ENCODE measurements at places on chromosomes 16 and 17.

- no peaks in the 10 kb centered on the region for H3K4me1 ChIP-seq
- H3K4me3 ChIP-seq: no peak overlapping the region
- no peak overlapping the region for H3K27ac ChIP-seq
Observed at GRCh38 chr16:51402298-51402697, 251.2 kb upstream of the SALL1 start.

- H3K36me3 ChIP-seq: no peaks in the 10 kb centered on the region
- H3K27me3 ChIP-seq: peaks cover 16% of the 10 kb centered on the region
- H3K27ac ChIP-seq: no peak overlapping the region
Observed at GRCh38 chr16:31695667-31696066, 168.0 kb downstream of the AHSP start.

GRCh38 chr16:31113121-31114120 is 4.0 kb upstream of the KAT8 start:
- H3K4me3 ChIP-seq: no peak overlapping the region
- H3K27me3 ChIP-seq: no peaks in the 10 kb centered on the region
- H3K4me1 ChIP-seq: peaks cover 19% of the 10 kb centered on the region
- H3K36me3 ChIP-seq: peaks cover 20% of the 10 kb centered on the region
- H3K27ac ChIP-seq: peak overlapping the region; percentile 68

DNA sequence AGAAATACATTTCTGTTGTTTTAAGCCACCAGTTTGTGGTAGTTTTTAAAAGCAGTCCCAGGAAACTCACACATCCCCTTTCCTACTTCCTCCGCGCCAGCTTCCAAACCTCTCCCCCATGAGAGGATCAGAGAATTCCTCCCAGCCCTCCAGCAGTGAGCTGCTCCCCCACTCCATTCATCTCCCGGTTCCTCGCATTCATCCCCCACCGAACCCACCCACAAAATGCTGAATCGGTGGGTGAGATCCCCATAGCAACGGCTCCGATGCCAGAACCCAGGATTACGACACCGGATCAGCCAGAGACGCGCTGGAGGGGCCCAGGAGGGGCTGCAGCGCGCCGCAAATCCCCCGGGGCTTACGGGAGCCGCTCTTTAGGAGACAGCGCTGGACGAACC is 251.4 kb upstream of the RPL38 start:
- no peaks in the 10 kb centered on the region for H3K4me1 ChIP-seq
- H3K36me3 ChIP-seq: no peaks in the 10 kb centered on the region
- H3K27ac ChIP-seq: no peak overlapping the region
- peaks cover 15% of the 10 kb centered on the region for H3K27me3 ChIP-seq
- DNase-seq: no peak

DNA sequence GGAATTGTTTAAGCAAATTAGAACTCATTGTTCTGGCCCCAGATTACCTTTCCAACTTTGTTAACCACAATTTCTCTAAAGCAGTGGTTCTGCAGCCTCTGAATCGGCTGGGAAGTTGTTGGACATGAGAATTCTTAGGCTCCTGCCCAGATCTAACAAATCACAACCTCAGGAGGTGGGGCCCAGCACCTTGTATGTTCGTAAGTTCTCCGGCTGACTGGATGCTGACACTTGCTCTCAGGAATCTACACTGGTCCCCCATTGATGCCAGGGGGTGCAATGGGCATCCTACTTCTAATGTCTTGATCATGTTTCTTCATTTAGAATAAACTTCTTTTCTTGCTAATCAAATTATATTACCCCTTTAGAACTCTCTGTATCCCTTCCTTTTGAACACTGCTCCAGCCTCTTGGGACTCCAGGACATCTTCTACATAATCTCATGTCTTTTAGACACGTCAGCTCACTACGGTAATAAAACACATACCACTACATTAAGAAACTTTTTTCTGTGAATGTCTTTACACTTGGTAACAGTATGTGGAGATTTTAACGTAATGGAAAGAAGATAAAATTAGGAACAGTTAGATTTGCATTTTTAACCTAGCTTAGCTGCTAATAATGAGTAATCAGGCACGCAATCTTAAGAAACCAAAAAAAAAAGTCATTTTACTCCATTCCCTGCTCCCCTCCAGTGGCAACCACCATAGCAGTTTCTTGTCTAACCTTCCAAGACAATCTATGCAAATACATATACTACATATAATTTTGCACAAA is 143.2 kb downstream of the ITFG1 start:
- no peak overlapping the region for H3K27ac ChIP-seq
- no peak for DNase-seq
- peaks cover 2% of the 10 kb centered on the region for H3K4me1 ChIP-seq
- no peak overlapping the region for H3K4me3 ChIP-seq

GRCh38 chr17:48045316-48046001 is 2.7 kb upstream of the NFE2L1 start:
- peaks cover 6% of the 10 kb centered on the region for H3K36me3 ChIP-seq
- peak overlapping the region; percentile 98 for H3K4me3 ChIP-seq
- no peaks in the 10 kb centered on the region for H3K27me3 ChIP-seq
- DNase-seq: no peak
- peak overlapping the region; percentile 17 for H3K27ac ChIP-seq
- H3K4me1 ChIP-seq: peaks cover 23% of the 10 kb centered on the region

DNA sequence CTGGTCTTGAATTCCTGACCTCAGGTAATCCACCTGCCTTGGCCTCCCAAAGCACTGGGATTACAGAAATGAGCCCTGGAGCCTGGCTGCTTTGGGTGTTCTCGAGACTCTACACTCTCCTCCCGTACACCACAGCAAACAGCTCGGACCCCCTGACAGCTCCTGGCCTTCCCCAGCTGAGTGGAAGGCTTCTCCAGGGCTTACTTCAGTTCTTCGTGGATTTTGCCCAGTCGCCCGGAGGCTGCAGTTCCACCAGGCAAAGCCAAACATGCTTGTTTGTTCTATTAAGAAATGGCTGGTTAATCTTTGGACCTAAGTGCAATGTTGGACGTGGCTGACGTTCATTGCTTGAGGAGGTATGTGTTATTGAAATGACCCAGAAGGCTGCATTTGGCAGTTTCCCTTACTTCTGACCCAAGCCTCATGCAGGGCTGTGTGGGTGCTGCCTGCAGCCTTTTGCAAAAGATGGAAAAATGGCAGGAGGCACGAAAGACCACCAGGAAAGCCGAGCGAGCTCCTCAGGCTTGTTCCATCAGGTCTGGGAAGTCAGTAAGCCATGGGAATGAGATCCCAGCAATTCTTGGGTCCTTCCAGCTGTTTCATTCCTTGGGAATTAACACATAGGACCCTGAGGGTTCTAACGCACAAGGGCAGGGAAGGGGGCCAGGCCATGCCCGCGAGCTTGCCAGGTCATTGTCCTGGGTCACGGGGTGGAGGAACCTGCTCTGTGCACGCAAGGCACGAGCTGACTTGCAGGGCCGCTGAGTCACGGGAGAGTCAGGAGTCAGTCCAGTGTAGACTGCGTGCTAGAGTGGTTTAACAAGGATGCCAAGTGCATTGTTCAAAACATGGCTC is 23.9 kb upstream of the KLHDC4 start:
- no peaks in the 10 kb centered on the region for H3K4me1 ChIP-seq
- no peaks in the 10 kb centered on the region for H3K27me3 ChIP-seq
- no peak for DNase-seq
- H3K36me3 ChIP-seq: no peaks in the 10 kb centered on the region

DNA sequence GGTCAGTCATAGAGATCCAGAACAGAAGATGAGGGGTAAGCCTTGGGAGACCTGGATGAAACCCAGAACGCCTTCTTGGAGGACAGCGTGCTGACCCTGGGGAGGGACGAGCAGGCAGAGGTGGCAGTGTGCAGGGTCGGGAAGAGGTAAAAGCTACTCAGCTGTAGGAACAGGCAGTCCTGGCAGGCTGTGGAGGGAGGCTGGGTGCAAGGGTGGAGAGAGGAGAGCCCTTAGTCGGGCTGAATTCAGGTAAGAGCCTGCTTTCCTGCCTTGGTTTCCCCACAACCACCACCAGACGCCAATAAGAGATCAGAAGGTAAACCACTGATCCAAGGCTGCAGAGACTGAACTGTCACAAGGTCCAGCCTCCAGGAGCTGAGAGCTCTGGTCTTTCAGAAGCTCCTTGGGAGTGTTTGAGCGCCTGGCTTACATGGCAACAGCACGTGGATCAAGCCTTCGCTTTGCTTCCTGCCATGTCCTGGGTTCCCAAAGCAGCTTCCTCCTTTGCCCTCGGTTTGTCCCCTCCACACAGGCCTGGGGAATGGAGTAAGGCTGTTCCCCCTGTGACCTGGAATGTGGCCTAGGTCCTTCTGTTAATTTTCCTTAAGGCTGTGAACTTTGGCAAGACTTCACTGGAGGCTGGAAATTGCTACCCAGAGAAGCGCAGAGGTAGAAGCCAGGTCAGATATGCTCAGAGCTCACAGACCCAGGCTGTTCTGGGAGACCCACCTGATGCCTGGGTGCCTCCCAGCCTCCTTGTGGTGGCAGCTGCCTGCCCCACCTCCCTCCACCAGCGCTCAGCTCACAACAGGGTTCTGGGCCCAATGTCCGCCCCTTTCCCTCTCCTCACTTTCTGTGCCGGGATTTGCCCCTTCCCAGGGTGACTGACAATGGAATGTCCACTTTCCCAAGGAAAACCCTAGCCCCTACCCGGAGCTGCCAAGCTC is 3.9 kb upstream of the PDK2 start:
- H3K27me3 ChIP-seq: no peaks in the 10 kb centered on the region
- no peak overlapping the region for H3K27ac ChIP-seq
- no peak for DNase-seq

GRCh38 chr16:47467501-47467900 is 6.4 kb downstream of the PHKB start:
- DNase-seq: no peak
- no peak overlapping the region for H3K27ac ChIP-seq
- H3K36me3 ChIP-seq: peaks cover 4% of the 10 kb centered on the region
- H3K4me3 ChIP-seq: no peak overlapping the region

GRCh38 chr16:84026606-84027005 is 16.0 kb downstream of the SLC38A8 start:
- DNase-seq: no peak
- no peak overlapping the region for H3K4me3 ChIP-seq
- no peaks in the 10 kb centered on the region for H3K36me3 ChIP-seq
- H3K27me3 ChIP-seq: peaks cover 10% of the 10 kb centered on the region
- H3K4me1 ChIP-seq: peaks cover 5% of the 10 kb centered on the region

- no peak overlapping the region for H3K4me3 ChIP-seq
- peaks cover 1% of the 10 kb centered on the region for H3K4me1 ChIP-seq
- H3K27ac ChIP-seq: no peak overlapping the region
- H3K36me3 ChIP-seq: no peaks in the 10 kb centered on the region
- no peak for DNase-seq
Observed at GRCh38 chr17:73599599-73599998, 44.6 kb downstream of the SDK2 start.

DNA sequence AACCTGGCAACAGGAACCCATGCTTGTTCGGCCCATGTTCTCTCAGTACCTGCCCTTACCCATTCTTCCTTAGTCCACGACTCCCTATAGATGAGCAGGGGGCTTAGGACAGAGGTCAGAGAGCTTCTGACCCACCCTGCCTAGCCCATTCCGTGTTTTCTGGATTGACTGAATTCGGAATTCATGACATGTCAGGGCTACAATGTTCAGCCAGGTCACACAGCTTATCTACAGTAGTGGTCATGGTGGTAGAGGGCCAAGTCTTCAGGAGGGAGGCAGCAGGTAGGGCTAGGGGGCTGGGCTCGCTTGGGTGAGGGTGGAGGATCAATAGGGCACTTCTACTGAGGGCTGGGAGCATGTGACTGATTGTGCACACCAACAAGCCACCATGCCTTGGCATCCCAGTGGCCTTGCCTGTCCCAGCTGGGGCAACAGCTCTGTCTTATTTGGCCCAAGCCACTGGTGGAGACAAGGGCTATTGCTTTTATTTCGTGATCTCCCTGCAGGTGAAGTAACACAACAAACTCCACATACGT is 3.1 kb downstream of the HEXIM2 start:
- H3K36me3 ChIP-seq: peaks cover 9% of the 10 kb centered on the region
- no peak for DNase-seq
- H3K27me3 ChIP-seq: no peaks in the 10 kb centered on the region
- H3K27ac ChIP-seq: no peak overlapping the region

DNA sequence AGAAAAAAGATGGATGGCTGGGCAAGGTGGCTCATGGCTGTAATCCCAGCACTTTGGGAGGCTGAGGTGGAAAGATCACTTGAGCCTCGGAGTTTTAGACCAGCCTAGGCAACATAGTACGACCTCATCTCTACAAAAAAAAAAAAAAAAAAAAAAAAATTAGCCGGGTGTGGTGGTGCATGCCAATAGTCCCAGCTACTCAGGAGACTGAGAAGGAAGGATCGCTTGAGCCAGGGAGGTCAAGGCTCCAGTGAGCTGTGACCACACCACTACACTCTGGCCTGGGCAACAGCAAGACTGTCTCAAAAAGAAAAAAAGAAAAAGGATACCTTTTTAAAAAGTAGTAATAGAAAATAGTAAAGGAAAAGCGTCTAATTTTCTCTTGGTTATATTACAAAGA is 20.7 kb downstream of the ZNF652 start:
- H3K27ac ChIP-seq: peak overlapping the region; percentile 86
- peaks cover 21% of the 10 kb centered on the region for H3K27me3 ChIP-seq
- no peak for DNase-seq
- H3K4me3 ChIP-seq: peak overlapping the region; percentile 81
- peaks cover 16% of the 10 kb centered on the region for H3K36me3 ChIP-seq

- H3K4me1 ChIP-seq: peaks cover 29% of the 10 kb centered on the region
- H3K27ac ChIP-seq: peak overlapping the region; percentile 37
- H3K27me3 ChIP-seq: no peaks in the 10 kb centered on the region
- peaks cover 9% of the 10 kb centered on the region for H3K36me3 ChIP-seq
- no peak for DNase-seq
Observed at GRCh38 chr16:3623642-3624041, 12.2 kb upstream of the SLX4 start.

GRCh38 chr16:2450535-2450934 is 9.4 kb upstream of the TEDC2 start:
- no peak for DNase-seq
- no peaks in the 10 kb centered on the region for H3K4me1 ChIP-seq
- H3K4me3 ChIP-seq: no peak overlapping the region
- no peak overlapping the region for H3K27ac ChIP-seq
- H3K27me3 ChIP-seq: no peaks in the 10 kb centered on the region

GRCh38 chr17:28501421-28502284 is 4.5 kb upstream of the FOXN1 start:
- no peaks in the 10 kb centered on the region for H3K36me3 ChIP-seq
- H3K4me3 ChIP-seq: no peak overlapping the region
- peaks cover 8% of the 10 kb centered on the region for H3K27me3 ChIP-seq
- DNase-seq: no peak
- H3K27ac ChIP-seq: no peak overlapping the region
- no peaks in the 10 kb centered on the region for H3K4me1 ChIP-seq

DNA sequence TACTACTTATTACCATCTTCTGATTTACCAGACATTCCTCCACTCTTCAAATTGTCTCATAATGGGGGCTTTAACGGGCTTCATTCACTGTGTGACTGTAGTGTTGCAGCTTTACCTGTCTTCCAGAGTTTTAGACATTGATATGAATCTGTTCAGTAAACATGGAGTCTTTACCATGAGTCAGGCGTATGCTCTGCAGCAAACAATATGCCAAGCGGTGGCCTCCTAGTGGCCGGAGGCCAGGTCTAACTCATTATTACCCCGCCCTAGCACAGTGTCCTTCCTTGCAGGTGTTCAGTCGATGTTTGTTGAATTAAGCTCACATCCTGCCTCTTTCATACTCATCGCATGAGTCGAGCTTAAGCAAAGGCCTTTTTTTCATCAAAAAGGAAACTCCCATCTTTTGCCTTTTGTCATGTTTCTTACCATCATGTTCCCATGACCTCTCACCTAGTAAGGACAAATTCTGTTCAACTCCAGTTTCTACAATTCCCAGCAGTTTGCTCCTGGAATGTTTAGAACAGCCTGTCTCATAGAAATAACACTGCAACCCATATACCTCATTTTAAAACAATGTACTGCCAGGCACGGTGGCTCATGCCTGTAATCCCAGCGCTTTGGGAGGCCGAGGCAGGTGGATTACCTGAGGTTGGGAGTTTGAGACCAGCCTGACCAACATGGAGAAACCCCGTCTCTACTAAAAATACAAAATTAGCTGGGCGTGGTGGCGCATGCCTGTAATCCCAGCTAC is 39.4 kb downstream of the TUBD1 start:
- peaks cover 4% of the 10 kb centered on the region for H3K36me3 ChIP-seq
- no peaks in the 10 kb centered on the region for H3K27me3 ChIP-seq
- H3K4me1 ChIP-seq: peaks cover 32% of the 10 kb centered on the region

Data from T-helper 2 cell treated with Interferon-gamma antibody and Interleukin-4, amounts not matched to agents 5 μg/mL and 100 μg/mL, for 36 hours (primary cell).